ENCODE measurements at places on chromosomes 1 and 21.

DNA sequence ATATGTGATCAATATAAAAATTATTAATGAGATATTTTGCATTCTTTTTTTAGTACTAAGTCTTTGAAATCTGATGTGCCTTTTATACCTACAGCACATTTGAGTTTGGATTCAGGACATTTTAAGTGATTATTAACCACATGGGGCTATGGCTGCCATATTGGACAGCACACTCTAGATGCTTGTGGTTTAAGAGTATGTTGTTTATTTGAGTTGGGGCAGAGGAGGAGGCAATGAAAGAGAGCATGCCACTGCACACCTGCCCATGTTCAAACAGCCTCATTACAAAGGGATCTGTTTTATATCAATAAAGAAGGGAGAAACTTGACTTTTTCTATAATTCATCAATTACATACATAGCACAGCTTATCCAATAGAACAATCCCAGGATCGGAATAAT, 99.4 kb upstream of the EDEM3 start:
- DNase-seq: no peak

DNA sequence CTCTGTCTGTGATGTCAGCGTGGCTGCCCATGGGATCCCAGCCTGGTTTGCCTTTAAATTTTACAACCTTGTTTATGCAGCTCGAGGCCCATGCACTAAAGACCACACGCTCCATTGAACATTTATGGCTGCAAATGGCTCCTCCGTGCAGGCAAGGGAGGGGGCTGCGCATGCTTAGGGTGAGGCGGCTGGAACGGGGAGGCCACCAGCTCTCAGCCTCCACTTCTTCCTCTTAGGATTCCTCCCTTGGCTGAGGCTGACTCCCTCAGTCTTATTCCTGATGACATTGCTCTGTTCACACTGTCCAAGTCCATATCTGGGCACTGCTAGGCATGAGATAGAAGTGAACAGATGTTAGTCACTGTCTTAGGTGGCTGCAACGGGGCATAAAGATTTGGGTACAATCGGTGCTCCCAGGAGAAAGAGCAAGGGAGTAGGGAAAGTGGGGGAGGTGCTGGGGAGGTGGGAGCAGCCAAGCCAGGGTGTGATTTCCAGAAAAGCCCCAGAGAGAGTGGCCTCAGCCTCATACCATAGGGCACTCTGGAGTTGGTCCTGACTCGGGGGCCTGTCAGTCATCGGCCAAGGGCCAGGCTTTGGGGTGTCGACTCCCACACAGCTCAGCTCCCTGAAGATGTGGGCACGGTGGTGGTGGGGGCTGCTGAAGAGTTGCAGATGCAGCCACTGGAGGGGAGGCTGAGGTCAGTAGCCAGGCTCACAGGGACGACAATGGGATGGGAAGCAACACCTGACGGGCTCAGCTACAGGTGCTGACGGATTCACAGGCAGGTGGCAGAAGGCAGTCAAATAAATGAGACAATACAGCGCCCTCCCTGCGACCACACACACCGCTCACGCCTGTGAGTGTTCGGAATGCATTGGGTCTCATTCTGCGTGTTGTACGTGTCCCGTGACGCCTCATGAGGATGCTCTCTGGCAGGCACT, 37.3 kb upstream of the ACTL8 start:
- DNase-seq: no peak

GRCh38 chr1:218254296-218254946, 30.7 kb upstream of the RRP15 start:
- DNase-seq: no peak

- no peak for DNase-seq
These were observed 26.9 kb upstream of the CCN1 start for GRCh38 chr1:85553416-85554335.

- DNase-seq: no peak
These were observed 46.2 kb upstream of the SLC44A3 start for GRCh38 chr1:94773931-94774422.

DNA sequence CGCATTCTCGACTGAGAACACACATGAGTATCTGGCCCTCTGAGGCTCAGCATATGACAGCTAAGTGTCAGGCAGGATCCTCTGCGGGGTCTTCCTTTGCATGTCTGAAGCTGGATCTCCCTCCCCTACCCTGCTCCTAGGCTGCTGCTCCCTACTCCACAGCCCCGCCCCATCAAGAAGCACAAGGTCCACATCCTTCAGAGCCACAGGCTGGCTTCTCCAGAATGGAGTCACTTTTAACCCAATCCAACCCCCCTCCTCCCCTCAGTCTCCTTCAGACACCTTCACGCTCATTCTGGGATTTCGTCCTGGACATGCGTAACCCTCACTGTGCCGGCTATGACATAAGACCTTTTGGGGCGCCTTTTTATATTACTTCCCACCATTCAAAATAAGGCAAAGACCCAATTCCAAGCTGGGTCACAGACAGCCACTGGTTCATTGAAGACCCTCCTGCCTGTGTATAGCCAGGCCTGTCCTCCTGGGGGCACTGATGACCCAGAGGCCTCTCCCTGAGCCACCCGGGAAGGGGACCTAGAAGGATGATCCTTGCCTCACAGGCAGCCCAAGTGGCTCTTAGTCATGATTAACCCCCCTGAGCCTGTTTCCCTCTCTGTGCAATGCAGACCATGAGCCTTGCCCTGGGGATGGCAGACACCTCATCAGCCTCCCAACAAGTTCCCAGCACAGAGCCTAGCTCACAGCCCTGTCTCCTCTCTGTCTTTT, 4.7 kb downstream of the ADGRB2 start:
- DNase-seq: no peak

DNA sequence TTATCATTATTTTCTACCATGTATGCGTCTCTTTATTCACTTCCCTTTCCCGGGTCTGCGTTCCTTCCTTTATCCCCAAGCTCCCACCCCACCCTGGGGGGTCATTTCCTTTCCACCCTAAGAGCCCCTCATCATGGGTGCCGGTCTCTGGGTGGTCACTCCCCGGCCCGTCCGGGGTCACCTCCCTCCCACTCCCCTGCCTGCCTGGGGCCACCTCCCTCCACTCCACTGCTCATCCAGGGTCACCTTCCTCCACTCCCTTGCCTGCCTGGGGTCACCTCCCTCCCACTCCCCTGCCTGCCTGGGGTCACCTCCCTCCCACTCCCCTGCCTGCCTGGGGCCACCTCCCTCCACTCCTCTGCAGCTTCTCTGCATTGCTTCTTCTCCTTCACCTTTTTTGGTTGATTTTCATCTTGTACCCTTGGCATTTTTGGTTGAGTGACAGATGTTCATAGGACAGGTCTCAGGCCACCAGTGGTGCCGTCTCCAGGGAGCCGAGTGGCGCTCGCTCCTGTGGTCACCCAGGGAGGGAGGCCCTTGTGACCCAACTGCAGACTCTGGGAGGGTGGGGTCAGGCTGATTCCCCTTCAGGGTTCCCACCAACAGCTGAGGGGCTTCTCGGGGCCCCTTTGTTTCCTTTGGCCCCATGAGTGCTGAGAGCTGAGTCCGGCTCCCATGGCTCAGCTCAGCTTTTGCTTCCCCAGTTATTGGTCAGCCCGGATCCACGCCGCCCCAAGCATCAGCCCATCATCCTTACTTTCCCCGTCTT, 48.6 kb upstream of the PCBP3 start:
- no peak for DNase-seq

DNA sequence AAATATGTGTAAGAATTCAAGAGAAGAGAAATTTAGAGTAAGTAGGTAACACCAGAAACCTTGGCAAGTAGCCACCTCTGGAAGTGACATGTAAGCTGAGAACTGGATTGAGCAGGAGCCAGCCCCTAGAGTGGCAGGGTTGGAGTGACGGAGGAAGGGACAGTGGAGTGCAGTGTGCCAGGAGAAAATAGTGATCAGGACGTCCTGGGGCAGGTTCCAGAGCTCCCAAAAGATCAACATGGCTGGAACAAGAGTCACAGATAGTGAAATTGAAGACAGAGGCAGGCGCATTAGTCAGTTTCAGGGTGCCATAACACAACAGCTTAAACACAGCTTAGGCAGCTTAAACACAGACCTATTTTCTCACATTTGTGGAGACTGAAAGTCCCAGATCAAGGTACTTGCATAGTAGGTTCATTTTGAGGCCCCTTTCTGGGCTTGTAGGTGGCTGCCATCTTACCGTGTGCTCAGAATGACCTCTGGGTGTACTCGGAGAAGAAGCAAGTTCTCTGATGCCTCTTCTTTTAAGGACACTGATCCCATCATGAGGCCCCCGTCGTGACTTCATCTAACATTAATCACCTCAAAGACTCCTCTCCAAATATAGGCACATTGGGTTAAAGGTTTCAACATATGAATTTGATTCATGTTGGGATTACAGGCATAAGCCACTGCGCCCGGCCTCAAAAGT, 37.2 kb downstream of the GNPAT start:
- DNase-seq: no peak

- DNase-seq: no peak
These were observed 69.6 kb upstream of the KRTAP19-8 start for GRCh38 chr21:31107871-31108270.

DNA sequence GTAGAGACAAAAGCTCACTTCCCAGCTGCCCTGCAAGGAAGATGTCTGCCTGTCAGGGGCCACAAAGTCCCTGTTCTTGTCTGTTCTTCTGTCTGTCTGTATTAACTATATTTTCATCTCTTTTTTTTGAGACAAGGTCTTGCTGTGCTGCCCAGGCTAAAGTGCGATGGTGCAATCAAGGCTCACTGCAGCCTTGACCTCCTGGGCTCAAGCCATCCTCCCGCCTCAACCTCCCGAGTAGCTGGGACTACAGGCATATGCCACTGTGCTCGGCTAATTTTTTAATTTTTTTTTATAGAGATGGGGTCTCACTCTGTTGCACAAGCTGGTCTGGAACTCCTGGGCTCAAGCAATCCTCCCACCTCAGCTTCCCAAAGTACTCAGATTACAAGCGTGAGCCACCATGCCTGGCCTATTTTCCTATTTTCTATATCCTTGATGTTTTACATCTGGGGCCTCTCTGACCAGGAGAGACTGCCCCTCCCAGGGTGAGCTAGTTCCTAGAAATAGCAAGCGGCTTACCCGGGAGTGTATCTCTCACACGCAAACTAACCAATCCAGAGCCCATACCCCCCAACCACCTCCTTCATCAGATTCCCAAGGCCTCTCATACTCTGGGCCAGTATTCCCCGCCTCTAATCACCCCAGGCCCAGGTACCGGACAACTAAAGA, 5.4 kb upstream of the KLHDC7A start:
- DNase-seq: no peak

DNA sequence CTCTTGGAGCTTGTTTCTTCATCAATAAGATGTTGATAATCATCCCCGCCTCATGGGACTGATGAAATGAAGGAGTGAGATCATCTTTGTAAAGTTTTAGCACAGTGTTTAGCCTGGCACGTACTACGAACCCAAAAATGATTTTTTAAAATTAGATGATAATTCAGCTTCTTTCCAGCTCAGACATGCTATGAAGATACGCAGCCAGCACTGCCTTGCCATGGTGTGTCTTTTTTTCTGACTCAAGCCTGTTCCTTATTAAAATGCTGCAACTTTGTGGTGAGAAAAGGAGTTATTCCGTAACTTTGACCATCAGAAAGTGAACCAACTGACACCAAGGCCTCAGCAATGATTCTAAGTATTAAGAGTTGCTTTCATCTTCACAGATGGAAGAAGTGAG, 269.0 kb downstream of the LTN1 start:
- no peak for DNase-seq

DNA sequence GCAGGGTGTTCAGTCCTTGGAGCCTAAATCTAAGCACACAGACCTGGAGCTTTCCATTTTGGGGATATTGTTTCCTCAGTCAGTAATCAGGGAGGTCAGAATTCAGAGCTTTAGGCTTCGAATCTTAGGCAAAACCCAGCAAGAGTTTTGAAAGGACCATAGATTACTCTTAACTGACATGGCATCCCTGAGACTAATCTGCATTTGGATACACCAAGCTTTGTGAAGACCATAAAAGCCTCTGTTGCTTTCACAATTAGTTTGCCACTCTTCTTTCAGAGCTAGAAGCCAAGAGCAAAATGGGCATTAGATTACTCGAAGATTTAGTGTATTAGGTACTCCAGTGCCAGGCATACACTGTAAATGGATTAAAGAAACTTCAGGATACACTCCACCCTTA, 131.8 kb upstream of the GREM2 start:
- DNase-seq: no peak

GRCh38 chr1:82597649-82598048, 796.9 kb downstream of the ADGRL2 start:
- DNase-seq: no peak

DNA sequence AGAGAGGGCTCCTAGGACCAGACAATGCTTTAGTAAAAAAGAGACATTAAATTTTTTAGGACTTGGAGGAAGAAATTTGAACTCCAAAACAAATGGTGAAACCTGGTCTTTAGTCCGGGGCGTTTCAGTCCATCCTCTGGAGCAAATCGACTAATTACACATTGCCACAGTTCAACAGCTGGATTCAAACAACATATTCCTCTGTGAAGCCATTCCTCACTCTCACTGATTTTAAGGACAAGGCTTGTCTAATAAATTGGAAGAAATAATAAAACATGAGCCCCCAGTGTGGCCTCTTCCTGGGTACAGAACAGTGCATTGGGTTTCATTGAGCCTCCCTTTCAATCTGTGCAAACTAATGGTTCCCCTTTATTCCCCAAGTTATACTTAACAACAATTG, 165.1 kb downstream of the UCK2 start:
- DNase-seq: no peak

- DNase-seq: no peak
These were observed 55.4 kb upstream of the IFFO2 start for GRCh38 chr1:19011845-19012231.

GRCh38 chr1:6113116-6113515, 67.0 kb downstream of the CHD5 start:
- DNase-seq: peak; percentile 79

DNA sequence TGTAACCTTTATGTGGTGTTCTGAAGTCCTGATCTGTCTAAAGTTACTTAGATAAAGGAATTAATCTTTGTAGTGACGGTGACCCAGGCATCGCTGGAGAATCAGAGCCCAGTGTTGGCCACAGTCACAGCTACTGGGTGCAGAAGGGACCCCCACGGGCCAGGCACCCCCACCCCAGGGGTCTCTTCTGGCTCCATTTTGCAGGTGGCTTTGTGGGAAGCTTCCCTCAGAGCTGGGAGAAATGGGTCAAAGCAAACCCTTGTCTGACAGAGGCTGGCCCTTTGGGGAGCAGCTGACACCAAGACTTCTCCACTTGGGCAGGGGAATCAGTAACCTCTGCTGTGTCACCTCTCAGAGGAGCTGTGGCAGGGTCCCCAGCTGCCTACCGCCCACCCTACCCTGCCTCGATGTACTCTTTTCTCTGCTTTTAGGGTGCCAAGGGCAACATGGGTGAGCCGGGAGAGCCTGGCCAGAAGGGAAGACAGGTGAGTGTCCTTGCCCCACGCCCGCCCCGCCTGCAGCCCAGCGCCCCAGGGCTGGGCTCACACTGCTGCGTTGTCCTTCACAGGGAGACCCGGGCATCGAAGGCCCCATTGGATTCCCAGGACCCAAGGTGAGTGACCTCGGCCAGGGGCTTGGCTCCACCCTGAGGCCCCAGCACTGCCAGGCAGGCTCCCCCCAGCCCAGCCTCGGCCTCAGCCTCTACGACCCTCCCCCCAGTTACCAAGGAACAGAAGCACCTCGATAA, 17.7 kb downstream of the COL6A2 start:
- DNase-seq: no peak

GRCh38 chr1:157671895-157672294, 28.7 kb downstream of the FCRL3 start:
- DNase-seq: no peak

GRCh38 chr1:205907794-205908193, 35.5 kb downstream of the SLC26A9 start:
- DNase-seq: no peak

- peak; percentile 76 for DNase-seq
These were observed 72.5 kb downstream of the NDUFS5 start for GRCh38 chr1:39098546-39099250.
